ENCODE measurements at places on chromosomes 5 and 9.
A peak's percentile ranks its signal among the peaks of the same experiment; 100 is the strongest.

DNA sequence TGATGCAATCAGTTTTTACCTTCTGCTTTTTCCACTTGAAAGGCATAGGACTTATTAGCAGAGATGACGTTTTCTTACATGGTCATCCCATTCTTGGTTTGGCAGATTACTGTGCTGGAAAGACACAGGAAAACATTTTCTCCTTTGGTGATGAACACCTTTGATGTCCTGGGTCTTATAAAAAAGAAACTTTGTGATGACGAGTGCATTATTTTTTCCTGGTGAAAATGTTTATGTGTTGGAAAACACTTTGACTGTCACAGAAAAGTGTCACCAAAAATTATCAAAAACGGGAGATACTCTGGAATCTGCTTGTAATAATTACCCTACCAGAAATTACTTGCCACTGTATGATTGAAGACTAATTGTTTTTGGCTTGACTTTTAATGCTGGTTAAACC lies 2020.9 kb downstream of the MAT2B start:
- no peak for DNase-seq

DNA sequence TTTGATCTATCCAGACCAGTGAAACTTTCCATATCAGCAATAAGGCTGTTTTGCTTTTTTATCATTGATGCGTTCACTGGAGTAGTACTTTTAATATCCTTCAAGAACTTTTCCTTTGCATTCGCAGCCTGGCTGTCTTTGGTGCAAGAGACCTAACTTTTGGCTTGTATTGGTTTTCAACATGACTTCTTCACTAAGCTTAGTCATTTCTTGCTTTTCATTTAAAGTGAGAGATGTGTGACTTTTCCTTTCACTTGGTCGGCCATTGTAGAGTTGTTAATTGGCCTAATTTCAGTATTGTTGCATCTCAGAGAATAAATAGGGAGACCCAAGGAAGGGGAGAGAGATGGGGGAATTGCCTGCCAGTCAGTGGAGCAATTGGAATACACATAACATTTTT lies 26.4 kb upstream of the CMYA5 start:
- no peak for DNase-seq

- DNase-seq = no peak
These were observed 8.5 kb downstream of the OR1N2 start for GRCh38 chr9:122561446-122561845.

DNA sequence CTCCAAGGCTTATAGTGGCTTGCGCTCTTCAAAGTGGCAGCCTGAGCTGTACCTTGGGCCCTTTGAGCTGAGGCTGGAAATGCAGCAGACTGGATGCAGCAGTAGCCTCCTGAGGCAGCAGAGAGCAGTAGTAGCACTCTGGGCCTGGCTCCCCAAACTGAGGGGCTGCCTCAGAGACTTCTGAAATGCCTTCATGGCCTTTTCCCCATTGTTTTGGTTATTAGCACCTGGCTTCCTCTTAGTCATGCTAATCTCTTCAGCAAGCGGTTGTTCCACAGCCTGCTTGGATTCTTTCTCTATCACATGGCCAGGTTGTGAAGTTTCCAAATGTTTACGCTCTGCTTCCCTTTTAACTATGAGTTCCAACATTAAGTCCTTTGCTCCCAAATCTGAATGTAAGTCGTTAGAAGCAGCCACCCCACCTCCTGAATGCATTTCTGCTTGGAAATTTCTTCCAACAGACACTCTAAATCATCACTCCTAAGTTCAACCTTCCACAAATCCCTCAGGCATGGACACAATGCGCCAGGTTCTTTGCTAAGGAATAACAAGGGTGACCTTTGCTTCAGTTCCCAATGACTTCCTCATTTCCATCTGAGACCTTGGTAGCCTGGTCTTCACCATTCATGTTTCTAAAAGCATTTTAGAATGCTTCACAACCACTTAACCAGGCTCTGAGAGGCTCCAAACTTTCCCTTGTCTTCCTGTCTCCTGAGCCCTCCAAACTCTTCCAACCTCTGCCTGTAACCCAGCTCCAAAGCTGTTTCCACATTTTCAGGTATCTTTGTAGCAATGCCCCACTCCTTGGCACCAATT lies 145.8 kb downstream of the ZDHHC21 start:
- DNase-seq = no peak

DNA sequence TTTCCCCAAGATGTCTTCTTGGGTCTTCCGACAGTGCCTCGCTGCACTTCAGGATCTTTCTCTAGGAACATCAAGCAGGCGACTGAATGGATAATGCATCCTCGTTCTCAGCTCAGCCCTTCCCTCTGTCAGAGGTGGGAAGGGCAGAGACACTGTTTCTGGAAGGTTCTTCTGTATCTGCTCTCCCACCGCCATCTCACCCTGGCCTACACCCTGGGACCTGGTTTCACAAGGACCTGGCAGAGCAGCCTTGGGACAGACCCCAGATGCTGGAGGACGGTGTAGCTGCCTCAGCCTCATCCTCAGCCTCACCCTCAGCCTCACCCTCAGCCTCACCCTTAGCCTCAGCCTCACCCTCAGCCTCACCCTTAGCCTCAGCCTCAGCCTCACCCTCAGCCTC lies 18.5 kb downstream of the MRPL36 start:
- no peak for DNase-seq

- no peak for DNase-seq
These were observed 372.2 kb downstream of the TMEM232 start for GRCh38 chr5:110354311-110354710.

DNA sequence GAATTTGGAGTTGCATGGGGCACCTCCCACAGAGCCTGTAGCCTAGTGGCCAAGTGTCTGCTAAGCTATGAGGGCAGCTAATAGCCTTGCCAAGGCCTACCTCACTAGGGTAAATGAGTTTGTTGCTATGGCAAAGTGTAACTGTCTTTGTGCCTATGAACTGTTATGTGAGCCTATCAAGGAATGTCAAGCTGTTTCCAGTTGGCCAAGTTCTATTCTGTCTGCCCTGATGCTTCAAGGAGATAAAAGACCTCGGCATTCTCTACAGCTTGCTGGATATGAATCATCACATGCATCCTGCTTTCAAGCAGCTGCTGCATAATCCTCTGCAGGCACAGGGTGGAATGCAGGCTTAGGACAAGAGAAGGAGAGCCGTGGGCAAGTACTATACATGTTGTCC lies 69.8 kb upstream of the CCDC112 start:
- peak; percentile 85 for DNase-seq

GRCh38 chr5:153491856-153492255 lies 1.4 kb downstream of the GRIA1 start:
- DNase-seq = no peak

GRCh38 chr9:95778957-95779356 lies 96.5 kb upstream of the ERCC6L2 start:
- DNase-seq = peak; percentile 77

- no peak for DNase-seq
These were observed 80.0 kb downstream of the ZNF622 start for GRCh38 chr5:16385516-16386090.

DNA sequence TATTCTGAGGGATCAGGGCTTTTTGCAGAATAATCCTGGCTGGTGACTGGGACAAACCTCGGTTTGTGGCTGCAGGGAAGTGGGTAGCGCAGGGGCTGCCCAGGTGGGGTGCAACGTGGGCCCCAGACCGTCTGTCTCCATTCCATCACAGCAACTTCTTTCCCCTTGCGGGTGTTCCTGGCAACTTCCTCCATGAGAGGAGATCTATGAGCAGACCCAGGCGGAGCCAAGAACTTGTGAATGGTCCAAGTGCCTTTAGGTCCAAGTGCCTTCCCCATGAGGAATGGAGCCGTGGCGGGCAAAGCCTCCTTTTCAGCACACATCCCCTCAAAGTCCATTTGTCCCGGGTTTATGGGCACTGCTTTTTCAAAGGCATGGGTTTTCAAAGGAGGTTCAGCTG lies 136.5 kb downstream of the PHF2 start:
- no peak for DNase-seq

GRCh38 chr5:12777342-12777741 lies 873.1 kb upstream of the CTNND2 start:
- DNase-seq = no peak

- no peak for DNase-seq
These were observed 65.9 kb downstream of the DAB2IP start for GRCh38 chr9:121717141-121717991.

GRCh38 chr9:18668944-18669343 lies 195.0 kb downstream of the ADAMTSL1 start:
- DNase-seq = no peak

- DNase-seq = no peak
These were observed 324.6 kb upstream of the TYRP1 start for GRCh38 chr9:12368569-12368968.

DNA sequence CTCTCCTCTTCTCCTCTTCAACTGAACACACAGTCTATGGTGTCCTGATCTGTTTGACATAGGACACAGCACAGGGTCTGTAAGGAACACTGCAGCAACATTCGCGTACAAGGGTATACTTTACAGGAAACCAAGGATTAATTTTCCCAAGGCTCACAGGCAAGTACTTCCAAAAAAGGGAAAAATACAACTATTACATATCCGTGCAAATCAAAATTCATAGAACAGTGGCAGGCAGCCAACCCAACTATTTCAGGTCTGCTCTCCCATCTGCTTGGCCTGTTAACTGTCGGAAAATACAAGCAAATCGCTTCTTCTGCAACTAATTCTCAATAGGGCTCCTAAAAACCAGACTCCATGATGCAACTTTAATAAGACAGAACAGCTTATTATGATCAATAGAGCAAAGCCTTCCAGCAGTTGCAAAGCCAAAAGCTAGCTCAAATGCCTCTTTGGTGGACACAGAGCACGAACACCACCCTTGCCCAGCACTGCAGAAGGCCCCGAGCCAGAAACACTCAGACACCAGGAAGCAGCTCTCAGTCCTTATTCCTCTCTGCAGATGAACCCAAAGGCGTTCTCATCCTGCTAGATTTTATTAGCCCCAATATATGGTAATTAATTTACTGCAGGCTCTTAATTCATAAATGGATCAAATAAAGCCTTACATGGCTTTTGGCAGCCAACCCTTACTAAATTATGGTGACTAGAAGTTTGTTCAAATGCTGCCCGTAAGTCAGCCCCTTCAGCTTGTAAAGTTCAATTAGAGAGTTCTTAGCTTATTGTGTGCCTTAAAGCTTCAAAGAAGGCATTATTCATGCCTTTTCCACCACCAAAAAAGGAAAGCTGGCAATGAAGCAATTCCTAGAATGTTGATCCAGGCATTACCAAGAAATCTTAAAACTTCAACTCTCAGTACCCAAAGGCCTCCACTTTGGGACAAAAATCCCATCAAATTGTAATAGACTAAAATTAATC lies 68.8 kb downstream of the ZNF608 start:
- peak; percentile 82 for DNase-seq

- DNase-seq = no peak
These were observed 93.1 kb downstream of the PJA2 start for GRCh38 chr5:109316634-109317033.

GRCh38 chr5:168746893-168747640 lies 167.9 kb upstream of the PANK3 start:
- no peak for DNase-seq

DNA sequence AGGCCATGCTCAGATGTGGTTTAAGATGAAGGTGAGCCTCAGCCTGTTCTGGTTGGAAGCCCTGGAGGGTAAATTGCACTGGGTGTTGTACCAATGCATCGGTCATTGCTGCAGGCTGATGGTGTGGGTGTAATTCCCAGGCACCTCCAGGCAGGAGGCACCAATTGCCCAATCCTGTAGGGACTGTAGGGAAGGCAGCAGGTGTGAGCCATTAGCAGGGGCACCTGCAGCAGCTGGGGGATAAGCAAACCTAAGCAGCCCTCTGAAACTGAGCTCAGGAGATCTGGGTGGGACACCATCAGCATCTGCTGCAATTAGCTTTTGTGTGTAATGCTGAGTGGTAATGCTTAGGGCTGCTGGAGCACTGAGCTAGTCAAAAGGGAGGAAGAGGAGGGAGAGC lies 190.1 kb upstream of the TBC1D2 start:
- no peak for DNase-seq

GRCh38 chr5:946720-947625 lies 54.3 kb downstream of the TRIP13 start:
- DNase-seq = no peak

GRCh38 chr9:112665347-112665746 lies 52.6 kb downstream of the INIP start:
- DNase-seq = peak; percentile 10

DNA sequence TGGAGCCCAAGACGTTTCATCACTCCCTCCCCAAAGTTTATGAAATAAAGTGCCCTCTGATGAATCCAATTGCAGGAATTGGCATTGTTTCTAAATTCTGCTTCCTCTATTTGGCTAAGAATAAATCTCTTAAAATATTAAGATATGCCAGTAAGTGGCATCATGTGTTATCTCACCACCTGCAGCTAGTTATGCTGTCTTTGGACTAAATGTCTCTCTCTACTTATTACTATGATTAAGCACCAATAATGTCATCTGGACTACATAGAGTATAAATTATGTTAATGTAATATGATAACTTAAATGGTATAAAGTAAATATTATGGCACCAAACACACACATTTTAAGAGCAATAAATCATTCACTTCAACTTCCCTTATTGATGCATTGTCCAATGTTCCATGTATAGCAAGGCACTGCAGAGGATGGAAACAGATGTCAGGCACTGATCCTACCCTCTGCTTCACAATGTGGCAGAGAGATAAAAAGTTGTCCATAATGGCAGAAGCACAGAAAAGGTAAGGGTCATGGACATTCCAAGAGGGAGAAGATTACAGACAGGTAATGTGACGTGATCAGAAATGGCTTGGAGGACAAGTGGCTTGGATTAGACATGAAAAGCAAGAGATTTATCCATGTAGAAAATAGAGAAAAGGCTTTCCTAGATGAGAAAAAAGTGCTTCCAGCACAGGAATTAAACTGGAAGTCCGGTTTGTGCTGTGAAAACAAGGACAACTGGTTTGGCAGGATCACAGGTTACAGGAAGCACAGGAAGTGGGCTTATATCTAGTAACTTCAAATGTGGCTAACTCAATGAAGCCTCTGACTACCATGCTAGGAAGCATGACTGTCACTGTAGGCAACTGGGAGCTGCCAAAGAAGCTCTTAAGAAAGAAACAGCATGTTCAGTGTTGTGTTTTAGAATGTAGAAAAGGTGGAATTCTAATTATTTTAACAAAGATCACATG lies 26.7 kb downstream of the MARCHF11 start:
- no peak for DNase-seq
